ENCODE measurements at places on chromosomes 5 and 9. TPM values are rescaled to one million over a fixed set of nuclear protein-coding genes. Genes with fewer than 3 reads are reported as not detected.

The FYB1 gene
- 1.6 TPM for total RNA-seq

The LCN2 gene
- not detected for total RNA-seq

The NUP214 gene
- total RNA-seq: 20.1 TPM

The ANGPTL2 gene
- 64.2 TPM for total RNA-seq

The ZNF608 gene
- total RNA-seq: 14.0 TPM

The TNPO1 gene
- total RNA-seq: 188 TPM

The LCN9 gene
- total RNA-seq: not detected

The TLX3 gene
- total RNA-seq: not detected

The KLF9 gene
- 62.0 TPM for total RNA-seq

The FBN2 gene
- 108 TPM for total RNA-seq

The CCDC152 gene
- total RNA-seq: 0.78 TPM

The UGT3A1 gene
- not detected for total RNA-seq

The PCDHGA3 gene
- total RNA-seq: 6.2 TPM

The C1QTNF3 gene
- 2.9 TPM for total RNA-seq

The FAXDC2 gene
- total RNA-seq: 22.5 TPM

The BTNL8 gene
- not detected for total RNA-seq

The C9orf153 gene
- total RNA-seq: 0.91 TPM

The WDR31 gene
- total RNA-seq: 3.2 TPM

Data from articular chondrocyte of knee joint (primary cell).